T-helper 17 cell (primary cell): ENCODE measurements at places on chromosomes 4 and X. TPM values are rescaled to one million over a fixed set of nuclear protein-coding genes. Genes with fewer than 3 reads are reported as not detected.

DNA sequence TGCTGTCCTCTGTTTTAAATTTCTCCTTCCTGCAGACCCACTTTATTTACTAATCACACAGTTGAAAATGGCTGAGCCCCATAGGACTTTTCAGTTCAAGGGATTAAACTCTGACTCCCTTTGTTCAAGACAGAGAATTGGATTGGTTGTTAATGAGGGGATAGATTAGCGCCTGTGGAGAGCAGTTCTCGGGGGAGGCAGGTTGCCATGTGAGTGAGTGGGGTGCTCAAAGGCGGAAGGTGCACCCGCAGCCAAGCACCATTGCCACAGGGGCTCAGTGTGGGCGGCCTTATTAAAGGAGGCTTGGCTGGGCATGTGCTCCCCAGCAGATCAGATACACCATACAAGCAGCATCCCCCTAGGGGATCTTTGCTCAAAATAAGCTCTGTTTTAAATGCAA, 7.9 kb upstream of the CBR4 start:
- H3K4me3 ChIP-seq = no peak overlapping the region
- no peaks in the 10 kb centered on the region for H3K4me1 ChIP-seq
- peaks cover 2% of the 10 kb centered on the region for H3K36me3 ChIP-seq
- peaks cover 26% of the 10 kb centered on the region for H3K27me3 ChIP-seq
- no peak for DNase-seq
- no peak overlapping the region for H3K27ac ChIP-seq

- no peaks in the 10 kb centered on the region for H3K27me3 ChIP-seq
Observed at GRCh38 chr4:45409536-45409935, 683.2 kb upstream of the GNPDA2 start.

- H3K36me3 ChIP-seq = peaks cover 2% of the 10 kb centered on the region
- H3K4me1 ChIP-seq = peaks cover 16% of the 10 kb centered on the region
- H3K27ac ChIP-seq = no peak overlapping the region
- H3K4me3 ChIP-seq = no peak overlapping the region
- peaks cover 73% of the 10 kb centered on the region for H3K27me3 ChIP-seq
Observed at GRCh38 chr4:185512516-185512915, 22.8 kb downstream of the PDLIM3 start.

- DNase-seq = no peak
- H3K36me3 ChIP-seq = no peaks in the 10 kb centered on the region
- H3K4me1 ChIP-seq = peaks cover 4% of the 10 kb centered on the region
Observed at GRCh38 chrX:46953597-46953996, 41.4 kb downstream of the JADE3 start.

GRCh38 chrX:6228720-6229119, at the start of gene NLGN4X:
Gene NLGN4X (minus strand): TSS chrX:6228867. CDS start chrX:6151466, 77,401 bp downstream.
- H3K36me3 ChIP-seq = no peaks in the 10 kb centered on the region
- no peak within 1 kb of the TSS for H3K4me3 ChIP-seq
- H3K4me1 ChIP-seq = no peaks in the 10 kb centered on the region
- no peak for DNase-seq
- peaks cover 19% of the 10 kb centered on the region for H3K27me3 ChIP-seq
- no peak within 1 kb of the TSS for H3K27ac ChIP-seq

- H3K36me3 ChIP-seq = no peaks in the 10 kb centered on the region
- no peaks in the 10 kb centered on the region for H3K27me3 ChIP-seq
- no peak overlapping the region for H3K4me3 ChIP-seq
- H3K27ac ChIP-seq = no peak overlapping the region
- peaks cover 12% of the 10 kb centered on the region for H3K4me1 ChIP-seq
Observed at GRCh38 chrX:107831071-107831730, 5.5 kb downstream of the MID2 start.

- no peak for DNase-seq
- no peak overlapping the region for H3K27ac ChIP-seq
- no peaks in the 10 kb centered on the region for H3K27me3 ChIP-seq
- peak overlapping the region; percentile 5 for H3K4me3 ChIP-seq
- H3K4me1 ChIP-seq = peaks cover 16% of the 10 kb centered on the region
- H3K36me3 ChIP-seq = peaks cover 3% of the 10 kb centered on the region
Observed at GRCh38 chr4:142281999-142282398, 564.1 kb downstream of the INPP4B start.

DNA sequence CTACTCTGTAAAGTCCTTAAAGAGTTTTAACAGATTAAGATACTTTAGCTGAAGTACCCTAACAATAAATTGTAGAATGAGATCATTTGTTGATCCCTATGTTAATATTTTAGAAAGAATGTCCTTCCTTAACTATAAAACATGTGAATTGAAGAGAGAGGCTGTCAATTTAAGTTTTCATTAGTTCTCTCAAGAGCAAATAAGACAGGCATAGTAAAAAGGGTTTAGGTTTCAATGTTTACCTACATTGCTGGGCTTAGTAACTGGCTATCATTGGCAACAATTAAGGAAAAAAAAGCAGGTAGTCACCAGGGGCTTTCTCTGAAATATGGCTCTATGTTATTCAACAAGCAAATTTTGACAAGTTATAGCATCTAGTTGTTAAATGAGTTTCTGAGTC, 91.5 kb downstream of the ATRX start:
- no peak for DNase-seq
- H3K4me1 ChIP-seq = peaks cover 6% of the 10 kb centered on the region
- H3K27me3 ChIP-seq = no peaks in the 10 kb centered on the region
- H3K4me3 ChIP-seq = no peak overlapping the region
- no peaks in the 10 kb centered on the region for H3K36me3 ChIP-seq

DNA sequence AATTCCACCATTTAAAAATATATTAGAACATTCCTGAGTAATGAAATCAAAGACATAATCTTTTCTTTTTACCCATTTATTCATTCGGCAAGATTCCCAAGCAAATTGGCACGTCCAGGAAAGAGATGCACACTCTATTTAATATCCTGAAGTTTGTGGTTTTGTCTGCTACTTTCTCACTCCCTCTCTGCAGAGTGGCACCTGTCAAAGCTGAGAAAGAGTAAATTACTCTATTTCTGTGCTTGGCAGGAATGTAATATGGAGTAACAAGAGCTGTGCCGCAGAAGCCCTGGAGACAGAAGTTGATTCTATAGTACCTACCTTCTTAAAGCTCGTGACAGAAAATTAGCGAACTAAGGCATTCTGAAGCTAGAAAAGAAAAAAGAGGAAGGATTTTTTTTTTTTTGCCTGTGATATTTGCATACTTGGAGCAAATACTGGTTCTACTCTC, 5.5 kb downstream of the GSTCD start:
- H3K27me3 ChIP-seq = no peaks in the 10 kb centered on the region
- H3K36me3 ChIP-seq = no peaks in the 10 kb centered on the region
- DNase-seq = no peak
- H3K27ac ChIP-seq = no peak overlapping the region
- H3K4me1 ChIP-seq = peaks cover 9% of the 10 kb centered on the region

GRCh38 chrX:134803060-134803459, 144.8 kb upstream of the PLAC1 start:
- H3K27ac ChIP-seq = peak overlapping the region; percentile 95
- DNase-seq = no peak
- H3K36me3 ChIP-seq = no peaks in the 10 kb centered on the region
- H3K4me3 ChIP-seq = no peak overlapping the region
- H3K27me3 ChIP-seq = no peaks in the 10 kb centered on the region

GRCh38 chr4:87219632-87220093, 755 bp downstream of the KLHL8 start:
- H3K27me3 ChIP-seq = no peaks in the 10 kb centered on the region
- no peaks in the 10 kb centered on the region for H3K36me3 ChIP-seq

DNA sequence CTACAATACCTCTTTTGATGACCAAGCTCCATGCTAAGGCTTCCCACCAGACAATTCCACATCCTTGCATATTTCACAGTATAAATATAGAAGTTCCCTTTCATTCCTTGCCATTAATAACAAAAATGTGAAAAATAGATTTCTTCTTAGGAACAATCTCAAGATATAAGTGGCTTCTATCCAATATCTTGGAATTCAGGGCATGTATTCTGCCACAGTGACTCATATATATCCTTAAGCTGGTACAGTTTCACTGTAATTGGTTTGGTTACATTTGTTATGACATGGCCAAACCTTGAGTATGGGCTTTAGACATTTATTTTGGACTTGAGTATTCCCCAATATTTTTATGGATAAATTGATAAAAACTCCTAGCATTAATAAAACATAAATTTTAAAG, 181.7 kb upstream of the DDX53 start:
- no peaks in the 10 kb centered on the region for H3K4me1 ChIP-seq
- no peaks in the 10 kb centered on the region for H3K27me3 ChIP-seq
- H3K36me3 ChIP-seq = no peaks in the 10 kb centered on the region
- no peak for DNase-seq
- H3K27ac ChIP-seq = no peak overlapping the region
- H3K4me3 ChIP-seq = no peak overlapping the region

The MXRA5 gene
- total RNA-seq = not detected

The FRAS1 gene
- not detected for total RNA-seq

The ARHGAP4 gene
- 404 TPM for total RNA-seq

The ABCB7 gene
- total RNA-seq = 18.9 TPM

The SPIN3 gene
- 10.3 TPM for total RNA-seq

The ZFP42 gene
- not detected for total RNA-seq

The SPATA4 gene
- total RNA-seq = not detected

The EVC2 gene
- total RNA-seq = 6.8 TPM

The SERTM2 gene
- not detected for total RNA-seq

The FAM47E gene
- total RNA-seq = 0.72 TPM

The MAGEB17 gene
- not detected for total RNA-seq
